ENCODE measurements at places on chromosomes 1 and 21. TPM values are rescaled to one million over a fixed set of nuclear protein-coding genes. Genes with fewer than 3 reads are reported as not detected.

GRCh38 chr1:16076865-16077238, 3.4 kb upstream of the FAM131C start:
- peaks cover 28% of the 10 kb centered on the region for H3K4me1 ChIP-seq
- H3K27me3 ChIP-seq, result peaks cover 3% of the 10 kb centered on the region
- no peak overlapping the region for H3K4me3 ChIP-seq
- no peak for DNase-seq
- no peak overlapping the region for H3K27ac ChIP-seq

DNA sequence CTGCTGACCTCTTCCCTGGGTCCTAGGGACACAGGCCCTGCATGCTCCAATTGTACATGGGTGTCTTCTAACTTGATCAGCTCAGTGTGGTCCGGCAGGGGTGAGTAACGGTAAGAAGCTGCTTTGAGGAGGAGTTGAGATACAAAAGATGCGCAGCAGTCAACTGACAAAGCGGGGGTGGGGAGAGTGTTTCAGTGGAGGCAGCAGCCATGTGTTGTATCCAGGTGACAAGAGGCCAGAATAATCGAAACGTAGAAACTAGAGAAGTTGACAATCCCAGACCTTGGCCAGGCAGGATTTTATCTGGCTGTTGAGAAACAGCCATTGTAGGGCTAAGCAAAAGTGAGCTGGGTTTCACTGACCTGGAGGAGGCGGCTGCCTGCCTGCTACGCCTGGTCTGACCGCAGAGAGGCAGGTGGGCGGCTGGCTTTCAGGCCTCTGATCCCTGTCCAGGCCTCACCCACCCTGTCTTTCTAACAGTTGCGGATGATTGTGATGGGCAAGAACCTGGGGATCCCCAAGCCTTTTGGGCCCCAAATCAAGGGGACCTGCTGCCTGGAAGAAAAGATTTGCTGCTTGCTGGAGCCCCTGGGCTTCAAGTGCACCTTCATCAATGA, 28.8 kb downstream of the PADI6 start:
- no peaks in the 10 kb centered on the region for H3K27me3 ChIP-seq
- no peak overlapping the region for H3K27ac ChIP-seq
- H3K36me3 ChIP-seq, result peaks cover 4% of the 10 kb centered on the region
- peaks cover 2% of the 10 kb centered on the region for H3K4me1 ChIP-seq
- H3K4me3 ChIP-seq, result no peak overlapping the region
- no peak for DNase-seq

- no peaks in the 10 kb centered on the region for H3K27me3 ChIP-seq
- DNase-seq, result no peak
- no peaks in the 10 kb centered on the region for H3K4me1 ChIP-seq
- H3K4me3 ChIP-seq, result no peak overlapping the region
Measured at GRCh38 chr1:29043274-29043965, 80.3 kb downstream of the TMEM200B start.

- H3K27ac ChIP-seq, result no peak overlapping the region
- peaks cover 30% of the 10 kb centered on the region for H3K4me1 ChIP-seq
- no peaks in the 10 kb centered on the region for H3K36me3 ChIP-seq
- no peak for DNase-seq
Measured at GRCh38 chr1:226112626-226113025, 50.1 kb downstream of the H3-3A start.

DNA sequence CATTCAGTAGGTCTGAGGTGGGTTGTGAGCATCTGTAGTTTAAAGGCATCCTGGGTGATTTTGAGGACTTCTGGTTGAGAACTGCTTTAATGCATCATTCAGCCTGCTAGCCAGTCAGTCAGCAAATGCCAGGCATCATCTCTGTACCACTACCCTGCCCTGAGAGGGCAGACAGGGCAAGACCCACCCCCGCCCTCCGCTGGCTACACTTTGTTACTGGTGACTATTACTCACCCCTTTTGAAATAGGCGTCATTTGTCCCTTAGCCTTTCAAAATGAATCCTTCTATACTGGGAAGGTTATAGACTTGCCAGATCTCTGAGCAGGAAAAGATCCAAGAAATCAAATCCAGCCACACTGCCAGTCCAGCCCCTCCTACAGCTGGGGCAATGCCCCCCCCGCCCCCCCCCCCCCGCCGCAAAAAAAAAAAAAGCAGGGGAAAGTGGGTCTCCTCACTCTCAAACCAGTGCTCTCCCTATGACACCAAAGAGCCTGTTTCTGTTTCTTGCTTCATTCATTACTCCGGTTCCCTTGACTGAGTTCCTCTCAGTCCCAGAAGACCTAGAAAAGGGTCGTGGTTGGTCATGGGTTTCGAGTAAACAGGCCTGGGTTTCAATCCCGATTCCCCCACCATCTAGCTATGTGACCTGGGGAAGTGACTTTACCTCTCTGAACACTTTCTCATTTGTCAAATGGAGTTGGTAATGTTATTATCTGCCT, 4.4 kb downstream of the SELENON start:
- no peak overlapping the region for H3K27ac ChIP-seq
- H3K4me1 ChIP-seq, result peaks cover 54% of the 10 kb centered on the region
- DNase-seq, result no peak
- no peaks in the 10 kb centered on the region for H3K27me3 ChIP-seq
- H3K36me3 ChIP-seq, result peaks cover 46% of the 10 kb centered on the region
- no peak overlapping the region for H3K4me3 ChIP-seq

DNA sequence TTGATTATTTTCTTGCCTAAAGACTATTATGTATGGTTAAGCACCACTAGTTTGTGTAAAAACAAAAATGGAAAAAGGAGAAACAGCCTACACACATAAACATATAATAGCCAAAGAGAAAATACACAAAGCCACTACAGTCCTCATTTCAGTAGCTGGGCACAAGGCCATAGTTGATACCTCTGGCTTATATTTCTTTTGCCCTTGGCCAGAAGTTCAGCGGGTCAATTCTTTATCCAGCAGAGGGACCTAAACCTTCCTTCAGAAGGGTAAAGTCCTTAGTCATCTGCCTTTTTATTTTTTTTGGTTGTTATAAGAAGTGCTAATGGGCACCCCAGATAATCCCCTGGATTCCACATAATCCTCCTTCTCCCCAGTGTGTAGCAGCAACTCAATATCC, 134.1 kb downstream of the PIGK start:
- DNase-seq, result no peak
- no peaks in the 10 kb centered on the region for H3K27me3 ChIP-seq
- no peaks in the 10 kb centered on the region for H3K36me3 ChIP-seq
- H3K27ac ChIP-seq, result no peak overlapping the region
- no peak overlapping the region for H3K4me3 ChIP-seq

DNA sequence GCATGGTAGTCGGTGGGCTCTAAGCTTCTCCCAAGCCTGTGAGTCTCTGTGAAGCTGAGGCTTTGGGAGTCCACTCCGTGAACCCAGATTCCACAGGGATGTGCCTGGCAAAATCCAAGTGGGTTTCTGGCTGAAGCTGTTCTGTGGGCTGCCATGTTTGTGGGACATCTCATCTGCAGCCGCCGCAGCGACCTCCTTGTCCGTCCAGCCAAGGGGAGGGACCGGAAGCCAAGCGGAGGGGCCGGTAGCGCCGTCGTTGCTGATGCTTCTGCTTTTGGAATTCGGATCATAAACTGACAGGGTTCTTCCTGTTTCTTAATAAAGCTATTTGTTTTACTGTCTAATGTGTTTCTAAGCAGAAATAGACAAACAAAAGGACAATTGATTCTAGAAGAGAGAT, 13.3 kb downstream of the KIF26B start:
- no peak overlapping the region for H3K4me3 ChIP-seq
- peaks cover 12% of the 10 kb centered on the region for H3K4me1 ChIP-seq
- H3K36me3 ChIP-seq, result no peaks in the 10 kb centered on the region
- H3K27ac ChIP-seq, result no peak overlapping the region
- no peak for DNase-seq

GRCh38 chr21:40840401-40841125, 6.4 kb downstream of the DSCAM start:
- no peak overlapping the region for H3K27ac ChIP-seq
- H3K36me3 ChIP-seq, result no peaks in the 10 kb centered on the region
- DNase-seq, result no peak
- H3K27me3 ChIP-seq, result peaks cover 10% of the 10 kb centered on the region
- no peak overlapping the region for H3K4me3 ChIP-seq

DNA sequence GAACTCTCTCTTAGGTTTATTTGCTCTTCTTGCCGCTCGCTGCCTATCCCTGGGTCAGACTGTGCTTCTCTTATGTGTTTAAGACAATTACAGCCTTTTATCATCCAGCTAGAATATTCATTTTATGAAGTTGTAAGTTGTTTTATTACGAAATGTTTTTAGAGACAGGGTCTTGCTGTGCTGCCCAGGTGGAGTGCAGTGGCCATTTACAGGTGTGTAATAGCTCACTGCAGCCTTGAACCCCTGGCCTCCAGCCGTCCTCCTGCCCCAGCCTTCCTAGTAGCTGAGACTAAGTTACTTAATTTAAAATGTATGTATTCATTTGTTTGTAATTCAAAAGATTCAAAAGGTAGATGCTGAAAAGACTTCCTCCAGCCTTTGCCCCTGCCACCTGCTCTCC, 99.0 kb upstream of the KIF26B start:
- no peak overlapping the region for H3K4me3 ChIP-seq
- no peak for DNase-seq
- H3K36me3 ChIP-seq, result no peaks in the 10 kb centered on the region
- H3K27me3 ChIP-seq, result no peaks in the 10 kb centered on the region
- no peak overlapping the region for H3K27ac ChIP-seq

DNA sequence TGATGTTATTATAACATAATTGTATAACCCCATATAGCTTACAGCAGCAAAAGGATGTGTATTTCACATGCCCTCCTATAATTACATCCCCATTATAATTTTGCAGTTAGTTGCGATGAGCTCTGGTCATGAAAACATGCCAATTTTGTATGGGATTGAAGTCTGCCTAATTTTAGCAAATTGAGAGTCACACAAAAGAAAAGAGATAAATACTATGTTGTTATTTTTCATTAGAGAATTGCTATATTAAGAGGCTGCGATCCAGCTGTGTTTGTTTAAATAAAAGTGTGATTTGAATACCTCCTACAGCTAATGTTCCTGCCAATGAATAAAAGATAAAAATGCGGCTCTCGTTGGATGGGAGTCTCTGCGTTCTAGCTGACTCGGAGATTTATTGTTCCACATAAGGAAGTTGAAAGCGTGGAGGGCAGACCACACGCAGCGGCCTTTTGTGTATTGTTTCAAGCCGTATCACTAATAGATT, 461.0 kb upstream of the NFIA start:
- H3K27ac ChIP-seq, result no peak overlapping the region
- no peaks in the 10 kb centered on the region for H3K27me3 ChIP-seq

- H3K27me3 ChIP-seq, result no peaks in the 10 kb centered on the region
- H3K36me3 ChIP-seq, result no peaks in the 10 kb centered on the region
- no peak overlapping the region for H3K4me3 ChIP-seq
- DNase-seq, result no peak
- no peak overlapping the region for H3K27ac ChIP-seq
- no peaks in the 10 kb centered on the region for H3K4me1 ChIP-seq
Measured at GRCh38 chr1:72936942-72937341, 654.6 kb upstream of the NEGR1 start.

DNA sequence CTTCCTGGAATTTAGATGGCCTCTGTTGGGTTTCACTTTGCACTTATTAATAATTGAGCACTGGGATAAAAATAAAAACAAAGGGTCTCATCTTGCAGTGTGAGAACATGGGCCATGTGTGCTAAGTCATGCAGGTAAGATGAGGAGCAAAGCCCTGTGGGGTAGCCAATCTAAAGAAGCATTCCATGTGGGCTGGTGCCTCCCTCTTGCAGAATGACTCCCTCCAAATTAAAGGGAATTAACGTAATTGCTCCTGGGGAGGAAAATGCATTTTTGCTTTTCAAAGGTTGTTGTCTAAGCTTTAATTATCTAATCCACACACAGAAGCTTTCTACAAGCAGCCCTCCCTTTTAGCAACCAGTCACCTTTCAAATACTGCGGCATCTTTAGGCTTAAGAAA, 69.8 kb downstream of the CDC14A start:
- H3K27ac ChIP-seq, result no peak overlapping the region
- H3K4me3 ChIP-seq, result no peak overlapping the region
- H3K4me1 ChIP-seq, result no peaks in the 10 kb centered on the region
- DNase-seq, result no peak

DNA sequence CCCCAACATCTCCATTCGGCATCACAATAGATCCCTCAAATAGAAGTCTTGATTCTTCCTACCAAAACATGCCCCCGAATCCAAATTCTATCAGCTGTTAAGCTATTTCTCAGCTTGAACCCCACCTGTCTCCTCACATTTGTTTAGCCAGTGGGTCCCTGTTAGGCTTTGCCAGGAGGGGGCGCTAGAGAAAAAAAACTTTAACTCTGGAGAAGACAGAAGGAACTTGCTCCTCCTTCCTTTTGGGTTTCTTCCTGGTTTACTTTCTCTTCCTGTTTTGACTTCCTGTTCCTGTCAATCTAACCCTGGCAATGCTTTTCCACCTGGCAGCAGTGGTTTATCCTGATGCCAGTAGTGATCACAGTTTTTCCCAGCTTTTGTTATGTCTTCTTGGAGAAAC, 95.6 kb upstream of the KCNK1 start:
- H3K27me3 ChIP-seq, result no peaks in the 10 kb centered on the region
- H3K4me1 ChIP-seq, result no peaks in the 10 kb centered on the region
- DNase-seq, result peak; percentile 18
- no peak overlapping the region for H3K4me3 ChIP-seq
- no peak overlapping the region for H3K27ac ChIP-seq

DNA sequence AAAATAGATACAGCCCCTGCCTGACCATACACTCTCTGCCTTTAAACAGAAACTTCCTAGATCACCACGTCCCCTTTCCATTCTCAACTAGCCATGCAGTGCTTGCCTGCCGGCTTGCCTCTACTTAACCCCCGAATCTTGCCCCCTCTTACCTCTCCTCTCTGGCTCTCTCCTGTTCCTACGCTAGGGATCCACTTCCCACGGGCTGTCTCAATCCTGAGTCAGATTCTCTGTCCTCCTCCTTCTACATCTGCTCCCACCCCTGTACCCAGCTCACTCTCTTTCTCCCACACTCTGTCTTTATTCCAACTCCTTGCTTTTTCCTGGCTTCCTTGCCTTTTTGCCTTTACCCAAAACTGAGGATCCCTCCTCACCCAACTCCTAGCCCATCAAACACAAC, 29.3 kb downstream of the ATF3 start:
- no peak for DNase-seq
- peaks cover 3% of the 10 kb centered on the region for H3K27me3 ChIP-seq
- H3K4me3 ChIP-seq, result no peak overlapping the region
- peaks cover 21% of the 10 kb centered on the region for H3K4me1 ChIP-seq
- no peaks in the 10 kb centered on the region for H3K36me3 ChIP-seq

DNA sequence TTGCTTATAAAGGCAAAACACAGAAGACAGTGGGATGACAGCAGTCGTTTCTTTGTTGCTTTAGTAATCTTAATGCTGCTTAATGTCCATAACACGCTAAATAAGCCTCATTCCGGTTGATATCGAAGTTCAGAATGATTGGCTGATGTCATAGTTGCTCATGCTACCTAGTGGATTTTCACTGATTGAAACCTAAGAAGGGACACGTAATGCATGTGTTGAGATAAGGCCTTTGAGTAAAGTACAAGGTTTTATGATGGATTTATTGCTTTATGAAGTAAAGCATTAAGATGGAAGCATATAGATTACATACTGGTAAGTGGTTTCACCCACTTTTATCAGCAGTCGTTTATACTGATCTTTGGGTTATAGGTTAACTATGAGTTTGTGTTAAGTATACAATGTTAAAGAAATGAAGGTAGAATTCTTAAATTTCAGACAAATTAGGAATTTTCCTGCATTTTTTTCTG, 25.1 kb downstream of the IARS2 start:
- H3K4me3 ChIP-seq, result no peak overlapping the region
- H3K4me1 ChIP-seq, result no peaks in the 10 kb centered on the region
- peaks cover 13% of the 10 kb centered on the region for H3K36me3 ChIP-seq
- DNase-seq, result no peak

LENEP gene
- not detected for total RNA-seq

FCRLA gene
- total RNA-seq, result 0.79 TPM

LCE1E gene
- not detected for total RNA-seq

ARHGEF2 gene
- total RNA-seq, result 64.6 TPM

COL8A2 gene
- total RNA-seq, result 15.1 TPM

CD84 gene
- 4.6 TPM for total RNA-seq
